ENCODE measurements at places on chromosomes 4 and X. TPM values are rescaled to one million over a fixed set of nuclear protein-coding genes. Genes with fewer than 3 reads are reported as not detected.

- no peak for DNase-seq
These were observed 326.4 kb downstream of the DCHS2 start for GRCh38 chr4:154164931-154165839.

TBCK gene
- total RNA-seq = 17.0 TPM

GRCh38 chr4:136573460-136573859 lies 958.8 kb downstream of the PCDH18 start:
- DNase-seq = no peak

- DNase-seq = no peak
These were observed 44.6 kb downstream of the C4orf33 start for GRCh38 chr4:129140521-129140920.

DNA sequence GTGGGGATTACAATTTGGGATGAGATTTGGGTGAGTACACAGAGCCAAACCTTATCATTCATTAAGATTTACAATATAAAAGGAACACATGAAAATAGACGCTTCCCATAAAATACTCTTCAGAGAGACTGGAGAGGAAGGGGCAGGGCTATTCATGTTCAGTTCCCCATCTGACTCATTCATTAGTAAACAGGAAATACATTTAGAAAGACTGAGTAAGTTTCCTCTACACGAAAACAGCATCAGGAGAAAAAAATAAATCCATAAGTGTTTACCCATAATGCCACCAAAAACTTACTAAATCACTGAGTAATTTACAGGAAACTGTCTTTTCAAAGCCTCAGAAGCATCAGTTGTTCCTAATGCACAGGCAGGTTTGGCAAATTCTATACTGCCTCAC lies 255.4 kb upstream of the CXorf51A start:
- no peak for DNase-seq

DNA sequence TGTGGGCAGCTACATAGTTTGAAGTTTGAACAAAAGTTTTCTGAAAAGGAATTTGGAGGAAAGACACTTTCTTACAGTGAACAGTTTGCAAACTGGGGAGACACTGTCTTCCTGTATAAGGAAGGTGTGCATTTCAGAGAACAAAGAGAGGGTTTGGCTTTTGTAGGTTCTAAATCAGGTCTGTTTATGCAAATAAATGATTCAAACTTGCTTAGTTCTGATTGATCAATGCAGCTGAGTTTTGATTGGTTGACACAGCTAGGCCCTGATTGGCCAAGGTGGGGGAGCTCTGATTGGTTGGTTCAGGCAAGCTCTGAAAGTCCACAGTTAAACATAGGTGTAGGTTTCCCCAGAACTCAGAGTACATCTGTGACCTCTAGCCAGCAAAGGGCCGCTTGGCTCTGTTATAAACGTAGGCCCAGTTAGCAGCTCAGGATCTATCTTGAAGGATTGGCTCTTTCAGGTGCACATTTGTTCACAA lies 63.0 kb upstream of the ENPP6 start:
- no peak for DNase-seq
